ENCODE measurements at places on chromosomes 4 and X.

DNA sequence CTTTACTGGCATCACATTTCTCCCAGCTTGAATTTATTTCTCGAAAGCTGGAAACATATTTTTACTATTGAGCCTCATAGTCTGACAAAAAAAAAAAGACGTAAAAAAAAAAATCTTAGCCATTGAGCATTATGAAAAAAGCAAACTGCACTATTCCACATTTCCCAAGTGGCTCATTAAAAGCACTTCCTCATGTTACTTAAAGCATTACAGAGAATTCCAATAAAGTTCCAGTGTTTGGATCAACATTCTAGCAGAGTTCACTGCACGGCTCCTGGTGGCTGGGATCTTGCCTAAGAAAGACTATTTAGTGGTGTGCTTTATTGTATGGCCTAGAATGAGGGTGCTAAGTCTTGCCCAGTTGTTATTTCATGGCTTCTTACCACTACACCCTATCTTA is 476.2 kb downstream of the PPARGC1A start:
- DNase-seq = no peak

DNA sequence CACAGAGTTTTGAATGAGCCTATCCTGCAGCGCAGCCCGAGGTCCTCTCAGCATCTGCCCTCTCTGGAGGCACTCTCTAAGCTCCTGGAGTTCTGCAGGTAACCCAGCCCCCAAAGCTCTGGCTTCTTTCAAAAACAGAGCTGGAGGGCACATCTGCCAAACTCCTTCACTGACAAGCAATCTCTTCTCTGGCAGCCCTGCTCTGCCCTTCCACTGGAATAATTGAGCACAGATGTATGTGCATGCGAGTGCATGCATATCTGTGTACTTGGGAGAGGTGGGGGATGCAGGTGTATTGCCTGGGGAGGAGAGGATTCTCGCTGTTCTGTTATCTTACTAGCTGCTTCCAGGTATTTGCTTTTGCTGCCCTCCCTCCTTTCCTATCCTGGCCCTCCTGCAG is 22.2 kb upstream of the PLP1 start:
- no peak for DNase-seq

DNA sequence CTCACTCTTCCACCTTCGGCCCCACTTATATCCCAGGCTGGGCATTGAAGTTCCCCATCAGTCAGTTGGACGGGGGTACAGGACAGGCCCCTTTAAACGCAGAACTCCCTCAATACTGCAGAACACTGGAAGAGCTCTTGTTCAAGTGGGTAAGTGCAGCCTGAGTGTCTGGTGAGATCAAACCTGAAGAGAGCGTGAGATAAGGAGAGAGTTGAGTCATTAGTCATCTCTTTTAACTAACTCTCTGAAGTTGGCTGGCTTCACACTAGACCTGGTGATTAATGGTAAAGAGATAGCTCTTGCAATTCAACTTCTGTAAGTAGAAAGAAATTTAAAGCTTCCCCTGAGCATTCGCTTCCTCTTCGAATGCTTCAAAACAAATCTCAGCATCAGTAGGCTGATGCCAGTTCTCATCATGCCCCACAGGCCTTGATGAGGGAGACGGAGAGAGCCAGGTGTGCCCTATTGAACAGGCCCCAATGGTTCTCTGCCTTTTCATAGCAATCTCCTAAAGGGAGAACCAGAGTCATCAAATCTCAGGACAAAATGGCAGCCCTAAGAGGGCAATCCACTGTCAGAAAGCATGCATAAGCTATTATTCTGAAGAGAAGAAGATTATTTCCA is 41.0 kb upstream of the JADE1 start:
- no peak for DNase-seq

DNA sequence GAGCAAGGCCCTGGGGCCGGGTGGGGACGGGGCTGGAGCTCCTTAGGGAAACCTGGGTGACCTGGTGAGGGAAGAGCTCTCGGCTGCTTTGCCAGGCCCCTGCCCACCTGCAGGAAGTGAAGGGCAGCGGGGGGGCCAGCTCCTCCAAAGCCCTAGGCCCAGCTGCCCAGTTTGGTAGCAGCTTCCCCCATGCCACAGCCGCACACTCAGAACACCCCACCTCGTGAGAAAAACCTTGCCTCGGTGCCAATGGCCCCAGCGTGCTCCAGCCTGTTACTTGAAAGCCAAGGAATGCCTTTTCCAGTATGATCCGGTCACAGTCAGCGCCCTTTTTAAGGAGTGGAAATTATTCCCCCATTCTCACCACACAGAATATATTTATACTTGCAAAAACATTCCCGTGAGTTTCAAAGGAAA is 38.3 kb downstream of the ACOX3 start:
- DNase-seq = no peak

GRCh38 chr4:184722798-184723197 is 11.1 kb downstream of the CENPU start:
- no peak for DNase-seq

DNA sequence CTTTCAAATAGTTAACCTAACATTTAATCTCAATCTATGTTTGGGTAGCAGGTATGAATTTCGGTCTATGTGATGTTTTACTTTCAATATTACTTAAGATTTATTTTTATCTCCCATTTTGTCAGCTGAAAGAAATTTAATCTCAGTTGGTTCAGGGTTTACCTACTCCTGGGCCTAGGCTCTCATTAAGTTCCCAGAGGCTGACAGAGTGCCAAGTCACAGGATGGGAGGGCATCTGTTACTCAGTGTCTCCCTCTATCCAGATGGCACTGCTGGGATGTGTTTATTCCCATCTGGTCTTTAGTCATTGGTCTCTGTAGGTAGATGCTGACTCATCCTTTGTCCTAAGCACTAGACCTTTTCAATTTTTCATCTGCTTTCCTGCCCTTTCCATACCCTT is 129.4 kb upstream of the ARSJ start:
- peak; percentile 8 for DNase-seq

DNA sequence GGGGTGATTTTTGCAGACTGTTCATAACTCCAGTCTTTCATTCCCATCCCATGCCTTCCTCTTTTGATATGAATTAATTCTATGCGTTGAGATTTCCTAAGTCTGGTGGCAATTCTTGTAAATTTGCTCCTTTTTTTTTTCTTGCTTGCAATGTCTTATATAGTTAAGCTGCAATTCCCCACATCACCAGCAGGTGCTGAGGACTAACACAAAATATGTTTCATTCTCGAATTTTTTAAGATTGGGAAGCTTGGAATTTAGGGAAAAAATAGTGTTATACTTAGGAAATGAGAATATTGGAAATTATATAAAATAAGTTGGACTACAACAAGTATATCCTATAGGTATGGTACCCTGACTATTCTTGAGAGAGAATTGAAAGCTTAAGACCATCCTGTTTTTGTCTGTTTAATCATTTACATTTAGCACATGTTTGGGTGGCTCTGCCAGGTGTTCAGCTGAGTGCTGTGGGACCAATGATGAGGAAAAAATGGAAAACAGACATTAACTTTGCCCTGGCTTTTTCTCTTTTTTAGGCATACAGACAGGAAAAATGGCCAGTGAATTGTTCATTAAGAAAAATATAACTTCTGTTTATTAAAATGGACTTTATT is 30.2 kb downstream of the AFF2 start:
- no peak for DNase-seq

GRCh38 chrX:56268888-56269287 is 36.7 kb downstream of the KLF8 start:
- no peak for DNase-seq

- DNase-seq = no peak
Observed at GRCh38 chr4:149795256-149795655, 20.4 kb downstream of the IQCM start.

- DNase-seq = no peak
Observed at GRCh38 chr4:111108153-111108552, 485.3 kb upstream of the PITX2 start.

DNA sequence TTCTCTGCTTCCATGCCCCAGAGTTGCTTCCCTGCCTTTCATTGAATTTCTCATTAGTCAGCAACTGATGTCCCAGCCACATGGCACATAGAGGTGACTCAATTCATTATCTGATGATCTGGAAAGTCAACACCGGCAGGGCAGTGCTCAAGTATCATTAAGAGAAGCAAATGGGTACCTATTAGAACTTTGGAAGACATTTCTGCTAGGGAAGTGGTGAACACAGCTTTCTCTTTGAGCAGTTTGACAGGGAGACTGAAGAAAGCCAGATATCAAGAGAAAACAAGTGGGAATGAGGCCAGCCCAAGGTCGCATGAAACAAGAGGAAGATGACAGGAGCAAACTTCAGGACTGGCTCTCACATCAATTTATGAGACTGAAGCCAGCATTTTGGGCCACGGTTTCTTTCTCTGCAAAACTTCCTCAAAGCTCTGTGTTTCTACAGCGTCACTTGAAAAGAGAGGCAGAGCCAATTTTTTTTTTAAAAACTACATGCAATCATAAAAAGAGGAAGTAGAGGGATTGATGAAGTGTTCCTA is 108.3 kb upstream of the RPS6KA3 start:
- DNase-seq = no peak

DNA sequence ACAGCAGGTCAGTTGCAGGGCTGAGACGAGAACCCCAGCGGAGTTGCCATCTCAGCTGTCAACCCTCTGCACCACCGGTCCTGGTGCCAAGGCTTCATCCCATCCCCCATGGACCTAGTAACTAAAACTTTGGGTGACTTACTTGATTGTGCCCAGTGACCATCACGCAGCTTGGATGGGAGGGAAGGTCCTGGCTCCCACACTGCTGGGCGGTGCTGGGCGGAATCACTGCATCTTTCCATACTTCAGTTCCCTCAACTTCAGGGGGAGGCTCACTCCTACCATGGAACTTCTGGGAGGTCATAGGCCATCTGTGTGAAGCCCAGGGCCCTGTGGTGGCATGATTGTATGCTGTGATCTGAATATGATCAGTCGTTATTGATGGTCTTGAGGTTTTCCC is 26.2 kb upstream of the JAKMIP1 start:
- DNase-seq = peak; percentile 2

- DNase-seq = peak; percentile 39
Observed at GRCh38 chr4:148445071-148445859, 3.1 kb upstream of the NR3C2 start.

DNA sequence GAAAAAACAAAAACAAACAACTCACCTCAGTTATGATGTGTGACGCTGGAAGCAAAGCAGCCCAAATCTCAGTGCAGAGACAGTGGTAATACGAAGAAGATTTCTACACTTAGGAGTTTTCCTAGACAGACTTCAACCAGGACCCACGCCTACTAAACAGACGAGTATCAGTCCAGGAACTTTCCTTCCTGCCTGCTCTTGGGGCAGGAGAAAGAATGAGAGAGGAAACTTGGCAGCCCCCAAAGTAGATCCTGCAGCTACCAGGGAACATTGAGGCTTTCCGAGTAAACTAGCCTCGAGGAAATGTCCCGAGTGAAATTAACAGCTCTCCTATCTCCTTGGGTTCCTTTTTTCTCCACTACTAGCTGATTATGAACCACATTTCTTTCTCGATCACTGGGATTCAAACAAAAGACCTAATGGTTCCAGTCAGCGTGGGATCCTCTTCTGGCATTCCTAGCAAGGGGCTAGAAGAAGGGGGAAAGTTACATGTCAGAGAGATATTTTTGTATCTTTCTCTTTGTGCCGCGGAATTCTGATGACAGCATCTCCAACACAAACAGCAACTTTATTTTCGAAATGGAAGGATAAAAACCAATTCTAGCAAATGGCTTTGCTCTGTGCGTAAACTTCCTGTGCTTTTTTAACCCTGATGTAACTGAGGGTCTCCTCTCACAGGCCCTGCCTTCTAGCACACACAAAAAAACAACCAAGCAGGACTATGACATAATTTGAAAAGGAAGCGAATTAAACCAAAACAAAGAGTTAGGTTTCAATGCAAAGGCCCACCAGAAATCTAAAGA is 53.2 kb downstream of the PPM1K start:
- DNase-seq = peak; percentile 44

GRCh38 chrX:116321711-116322110 is 114.7 kb upstream of the SLC6A14 start:
- DNase-seq = no peak

GRCh38 chr4:182103614-182104319 is 139.4 kb upstream of the TENM3 start:
- DNase-seq = no peak

- DNase-seq = no peak
Observed at GRCh38 chr4:184386271-184386781, 88.0 kb downstream of the IRF2 start.

GRCh38 chrX:129637217-129638109 is 17.3 kb downstream of the APLN start:
- DNase-seq = peak; percentile 66

DNA sequence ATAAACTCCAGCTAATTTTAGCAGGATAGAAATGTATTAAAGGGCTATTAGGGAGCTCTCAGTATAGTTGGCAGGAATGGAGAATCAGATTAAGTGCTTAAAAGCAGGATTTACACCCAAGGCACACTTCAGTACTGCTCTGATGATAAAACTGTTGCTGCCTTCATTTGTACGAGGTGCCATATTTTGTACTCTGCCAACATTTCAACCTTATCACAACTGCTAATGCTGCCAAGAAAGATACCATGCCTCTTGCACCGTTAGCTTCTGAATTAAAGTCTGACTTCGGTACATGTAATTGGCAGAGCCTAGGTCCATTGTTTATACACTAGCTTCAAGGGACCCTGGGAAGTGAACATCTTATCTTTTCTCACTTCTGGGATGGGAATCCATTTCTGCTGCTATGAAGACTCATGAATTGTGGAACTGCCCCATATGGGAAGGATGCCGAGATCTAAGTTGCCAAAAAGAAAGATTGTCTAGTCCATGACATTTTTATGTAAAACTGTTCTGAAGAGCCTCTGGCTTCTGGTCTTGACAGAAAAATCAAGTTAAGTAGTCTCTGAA is 624.0 kb upstream of the IGFBP7 start:
- DNase-seq = no peak

- no peak for DNase-seq
Observed at GRCh38 chr4:7460566-7460965, 25.8 kb upstream of the PSAPL1 start.

DNA sequence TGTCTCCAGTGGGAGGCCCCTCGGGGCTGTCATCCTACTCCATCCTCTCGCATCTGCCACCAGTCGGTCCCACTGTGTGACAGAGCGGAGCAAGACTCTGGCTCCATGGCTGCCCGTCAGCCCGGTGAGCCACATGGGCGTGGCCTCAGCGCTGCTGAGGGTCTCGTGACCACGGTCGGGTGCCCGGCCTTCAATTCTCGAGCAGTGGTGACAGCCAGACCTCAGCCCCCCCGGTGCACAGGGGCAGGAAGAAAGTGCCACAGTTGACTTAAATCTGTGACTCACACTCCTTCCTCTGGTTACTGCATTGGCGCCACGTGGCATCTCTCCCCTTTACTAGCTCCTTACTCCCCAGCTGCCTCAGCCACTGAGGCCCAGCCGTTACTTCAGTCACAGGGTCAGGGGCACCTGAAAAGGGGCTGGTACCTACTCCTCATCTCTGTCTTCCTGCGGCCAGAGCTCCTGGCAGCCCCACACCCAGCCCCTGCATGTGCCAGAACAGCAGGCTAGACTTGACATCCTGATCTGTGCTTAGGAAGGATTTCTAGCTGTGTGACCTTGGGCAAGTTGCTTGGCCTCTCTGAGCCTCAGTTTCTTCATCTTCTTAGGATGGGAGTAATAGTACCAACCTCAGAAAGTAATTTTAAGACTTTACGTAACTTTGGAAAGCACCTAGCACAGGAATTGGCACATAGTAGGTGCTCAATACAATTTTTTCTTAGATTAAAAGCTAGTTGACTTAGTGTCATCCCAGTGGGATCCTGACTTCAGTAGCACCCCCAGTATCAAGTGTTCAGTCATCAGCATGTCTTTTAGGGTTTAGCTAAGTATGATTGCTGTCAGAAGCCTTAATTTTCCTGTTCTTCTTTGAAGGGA is 66.1 kb downstream of the TNIP2 start:
- DNase-seq = no peak

- DNase-seq = no peak
Observed at GRCh38 chrX:148609515-148610327, 109.3 kb downstream of the AFF2 start.

GRCh38 chr4:167052631-167053091 is 181.6 kb downstream of the SPOCK3 start:
- no peak for DNase-seq

Data from AG20443 (cell line).